Stimulated activated CD4-positive, alpha-beta T cell treated with anti-CD3 and anti-CD28 coated beads, Interleukin-15, amount 100 ng/mL, for 1 hour (primary cell): ENCODE measurements at places on chromosomes 2 and 18.

GRCh38 chr2:178403671-178404306 lies 47.2 kb downstream of the PRKRA start:
- DNase-seq = no peak

DNA sequence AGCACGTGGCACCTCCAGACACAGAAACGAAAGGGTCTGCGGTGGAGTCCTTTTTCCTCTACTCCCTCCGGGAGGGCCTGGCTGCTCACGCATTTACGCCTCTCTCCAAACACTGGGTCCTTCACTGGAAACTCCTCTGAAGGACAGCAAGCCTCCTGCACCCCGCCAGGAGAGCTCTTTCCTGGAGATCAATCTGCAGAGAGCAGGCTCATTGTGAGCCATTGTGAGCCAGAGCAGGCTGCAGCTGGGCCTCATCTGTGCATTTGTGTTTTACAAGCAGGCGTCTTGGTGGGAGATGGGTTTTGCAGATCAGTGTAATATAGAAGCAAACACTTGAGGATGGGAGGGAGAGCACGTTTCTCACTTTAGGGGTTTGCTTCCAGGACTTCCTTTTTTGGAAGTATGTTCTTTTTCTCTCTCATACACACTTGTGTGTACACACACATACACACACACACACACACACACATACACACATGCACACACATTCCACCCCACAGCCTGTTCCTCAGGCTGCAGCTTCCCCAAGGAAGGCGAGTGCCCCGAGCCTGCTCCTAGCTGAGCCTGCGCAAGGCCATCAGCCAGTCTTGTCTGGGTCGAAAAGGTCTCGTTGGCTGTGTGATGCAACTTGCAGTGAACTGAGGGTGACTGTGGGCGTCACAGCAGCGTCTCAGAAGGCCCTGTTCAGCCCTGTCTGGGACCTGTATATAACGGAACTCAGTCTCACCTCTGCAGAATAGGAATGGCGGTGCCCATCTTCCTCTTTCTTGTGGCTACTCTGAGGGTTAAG lies 163.5 kb downstream of the GLI2 start:
- DNase-seq = no peak

GRCh38 chr2:229162015-229162414 lies 109.1 kb downstream of the PID1 start:
- DNase-seq = no peak

- DNase-seq = no peak
These were observed 1.8 kb downstream of the NARS1 start for GRCh38 chr18:57619876-57620275.

DNA sequence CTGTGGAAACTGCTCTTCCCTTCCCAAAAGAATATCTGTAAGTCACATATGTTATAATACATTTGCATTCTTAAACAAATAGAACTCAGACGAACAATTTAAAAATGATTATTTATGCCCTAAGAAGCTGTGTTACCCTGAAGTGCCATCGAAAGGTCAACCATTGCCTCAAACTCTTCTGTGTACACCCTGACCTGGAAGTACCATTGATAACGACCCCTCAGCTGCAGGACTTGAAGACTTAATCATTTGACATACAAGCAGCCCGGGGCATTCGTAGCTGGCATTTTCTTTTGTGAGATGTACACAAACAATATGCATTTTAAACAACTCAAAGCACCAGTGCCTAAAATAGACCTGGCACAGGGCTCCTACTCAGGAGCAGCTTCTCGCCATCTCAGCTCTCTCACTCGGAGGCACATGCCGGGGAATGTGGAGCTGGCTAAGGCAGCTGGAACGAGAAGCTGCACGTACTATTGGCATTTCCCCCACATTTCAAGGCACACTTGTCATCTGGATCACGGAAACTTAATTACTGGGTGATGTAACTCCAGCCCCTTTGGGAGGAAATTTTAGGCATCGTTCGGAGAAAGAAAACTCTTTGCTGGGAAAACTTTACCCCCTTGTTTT lies 170.0 kb upstream of the GALNT5 start:
- no peak for DNase-seq

GRCh38 chr2:235940330-235940729 lies 227.9 kb downstream of the GBX2 start:
- DNase-seq = no peak

- DNase-seq = peak; percentile 61
These were observed 786 bp upstream of the ZFP36L2 start for GRCh38 chr2:43226955-43227829.

GRCh38 chr2:239152239-239152915 lies 248.4 kb downstream of the HDAC4 start:
- DNase-seq = no peak

- DNase-seq = no peak
These were observed 46.2 kb upstream of the TRIM43B start for GRCh38 chr2:95530734-95531133.

DNA sequence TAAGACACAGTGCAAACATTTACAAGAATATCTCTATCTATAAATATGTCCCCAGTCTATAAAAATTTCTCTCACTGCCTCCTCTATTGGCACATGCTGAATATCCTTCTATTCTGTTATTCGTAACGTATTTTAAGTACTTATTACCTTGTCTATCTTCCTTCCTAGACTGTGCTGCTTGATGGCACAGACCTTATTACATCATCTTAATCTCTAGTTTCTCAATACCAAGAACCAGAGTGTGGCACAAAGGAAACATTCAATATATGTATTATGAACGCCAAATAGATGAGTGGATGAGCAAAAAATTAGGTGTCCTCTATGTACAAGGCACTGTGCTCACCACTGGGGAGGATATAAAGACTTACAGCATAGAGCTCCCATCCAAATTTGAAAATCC lies 282.8 kb downstream of the NBAS start:
- no peak for DNase-seq

GRCh38 chr2:204051476-204051875 lies 114.9 kb downstream of the ICOS start:
- no peak for DNase-seq

- no peak for DNase-seq
These were observed 7.5 kb downstream of the SH3RF3 start for GRCh38 chr2:109136542-109136941.

DNA sequence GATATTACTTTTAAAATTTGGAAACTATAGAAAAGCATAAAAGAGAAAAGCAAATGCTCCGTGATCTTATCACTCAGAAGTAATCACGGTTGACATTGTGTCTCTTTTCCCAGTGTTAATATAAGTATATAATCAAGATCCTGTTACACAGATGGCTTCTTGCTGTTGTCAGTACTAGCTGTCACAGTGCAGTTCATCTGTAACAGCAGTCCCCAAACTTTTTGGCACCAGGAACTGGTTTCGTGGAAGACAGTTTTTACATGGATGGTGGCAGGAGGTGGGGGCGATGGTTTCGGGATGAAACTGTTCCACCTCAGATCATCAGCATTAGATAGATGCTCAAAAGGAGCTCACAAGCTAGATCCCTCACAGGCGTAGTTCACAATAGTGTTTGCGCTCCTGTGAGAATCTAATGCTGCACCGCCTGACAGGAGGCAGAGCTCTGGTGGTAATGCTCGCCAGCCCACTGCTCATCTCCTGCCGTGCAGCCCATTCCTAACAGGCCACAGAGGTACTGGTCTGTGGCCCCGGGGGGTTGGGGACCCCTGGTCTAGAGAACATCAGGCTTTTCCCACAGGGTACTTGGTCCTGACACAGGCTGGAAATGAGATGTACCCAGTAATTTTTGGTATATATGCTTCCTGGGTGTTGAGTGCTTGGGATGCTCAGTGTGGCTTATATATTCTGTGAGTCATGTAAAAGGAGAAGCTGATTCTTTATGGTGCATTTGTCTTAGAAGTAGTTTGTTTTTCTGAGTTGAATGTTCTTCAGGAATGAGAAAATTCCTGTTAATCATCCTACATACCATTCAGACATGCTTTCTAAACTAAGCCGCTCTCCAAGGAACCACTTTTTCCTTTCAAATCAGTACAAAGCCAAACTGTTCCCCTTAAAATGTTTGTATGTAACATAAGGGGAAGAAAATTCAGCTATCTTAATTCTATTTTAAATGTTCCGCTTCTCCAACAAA lies 121.8 kb downstream of the NCK2 start:
- DNase-seq = no peak

- no peak for DNase-seq
These were observed 4.3 kb downstream of the MZT2B start for GRCh38 chr2:130186391-130186790.

DNA sequence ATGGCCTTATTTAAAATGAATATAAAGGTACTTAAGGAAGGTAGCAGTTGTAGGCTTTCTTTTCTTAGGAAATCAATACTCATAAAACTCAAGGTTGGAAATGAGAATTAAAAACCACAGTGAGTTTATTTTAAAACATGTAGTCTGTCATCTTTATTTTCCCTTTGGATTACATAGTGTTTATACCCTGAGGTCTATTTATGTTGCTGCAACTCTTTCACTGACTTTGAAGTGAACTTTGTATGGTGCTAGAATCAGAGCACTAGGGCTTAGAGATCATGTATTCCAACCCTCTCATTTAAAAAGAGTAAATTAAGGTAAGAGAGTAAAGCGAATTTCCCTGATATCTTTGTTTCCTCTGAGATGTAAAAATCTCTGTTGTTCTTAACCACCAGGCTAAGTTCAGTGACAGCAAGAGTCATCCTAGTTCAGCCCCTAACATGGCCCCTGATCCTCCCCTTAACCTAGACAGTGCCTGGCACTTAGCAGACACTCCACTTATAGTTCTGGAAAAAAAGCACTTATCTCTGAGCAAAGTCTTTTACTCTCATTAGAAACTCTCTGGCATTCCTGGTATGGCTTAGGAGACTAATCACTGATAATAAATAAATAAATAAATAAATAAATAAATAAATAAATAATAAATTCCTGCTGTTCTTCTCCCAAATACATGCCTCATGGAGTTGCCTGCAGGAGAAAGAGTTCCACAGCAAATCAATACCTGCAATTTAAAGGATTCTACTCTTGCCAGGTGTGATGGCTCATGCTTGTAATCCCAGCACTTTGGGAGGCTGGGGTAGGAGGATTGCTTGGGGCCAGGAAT lies 33.0 kb upstream of the PPP1R1C start:
- DNase-seq = no peak

- DNase-seq = no peak
These were observed 38.5 kb downstream of the METTL4 start for GRCh38 chr18:2532797-2533196.

GRCh38 chr2:30232801-30233130 lies 1.4 kb downstream of the LBH start:
- DNase-seq = no peak

DNA sequence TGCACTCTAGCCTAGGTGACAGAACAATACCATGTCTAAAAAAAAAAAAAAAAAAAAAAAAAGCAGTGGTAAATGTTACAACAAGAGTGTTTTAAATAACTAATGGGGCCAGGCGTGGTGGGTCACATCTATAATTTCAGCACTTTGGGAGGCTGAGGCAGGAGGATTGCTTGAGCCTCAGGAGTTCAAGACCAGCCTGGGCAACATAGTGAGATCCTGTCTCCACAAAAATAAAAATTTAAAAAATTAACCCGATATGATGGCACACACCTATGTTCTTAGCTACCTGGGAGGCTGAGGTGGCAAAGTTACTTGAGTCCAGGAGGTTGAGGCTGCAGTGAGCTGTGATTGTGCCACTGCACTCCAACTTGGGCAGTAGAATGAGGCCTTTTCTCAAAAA lies 37.1 kb downstream of the PAPOLG start:
- DNase-seq = no peak
